ENCODE measurements at places on chromosomes 6 and 20.

- no peak overlapping the region for H3K27ac ChIP-seq
- H3K36me3 ChIP-seq = no peaks in the 10 kb centered on the region
- H3K27me3 ChIP-seq = no peaks in the 10 kb centered on the region
- H3K4me3 ChIP-seq = no peak overlapping the region
- DNase-seq = no peak
These were observed 23.6 kb upstream of the BTBD3 start for GRCh38 chr20:11894062-11894461.

- H3K4me1 ChIP-seq = no peaks in the 10 kb centered on the region
- H3K27ac ChIP-seq = no peak overlapping the region
- no peak for DNase-seq
These were observed 356.0 kb downstream of the BMP2 start for GRCh38 chr20:7123457-7123856.

DNA sequence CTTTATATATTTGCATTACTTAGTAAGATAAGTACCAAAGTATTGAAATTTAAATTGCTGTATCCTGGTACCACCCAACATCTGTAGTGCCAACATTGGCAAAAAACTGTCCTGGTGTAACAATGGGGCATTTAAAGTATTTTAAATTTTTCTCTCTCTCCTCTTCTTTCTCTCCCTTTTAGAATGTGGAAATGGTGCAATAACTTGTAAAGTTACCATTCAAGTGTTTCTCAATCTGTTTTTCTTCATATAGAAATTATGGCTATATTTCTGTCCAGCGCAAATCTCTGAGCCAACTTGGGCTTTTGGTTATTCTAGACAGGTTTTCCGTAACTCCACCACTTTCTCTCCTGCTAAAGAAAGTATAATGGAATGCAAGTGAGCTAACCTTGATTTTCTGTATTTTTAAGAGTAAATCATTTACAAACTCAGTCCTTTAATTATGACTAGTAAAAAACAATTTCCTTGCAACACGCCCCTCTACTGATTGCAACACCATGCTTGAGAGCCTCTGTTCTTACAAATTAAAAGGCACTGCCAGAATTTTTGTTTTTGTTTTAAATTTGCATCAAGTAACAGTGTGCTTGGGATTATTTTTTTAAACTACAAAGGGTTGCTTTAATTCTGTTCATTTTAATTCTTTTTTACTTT is 324.2 kb upstream of the CITED2 start:
- no peak overlapping the region for H3K27ac ChIP-seq
- DNase-seq = no peak
- no peaks in the 10 kb centered on the region for H3K4me1 ChIP-seq
- no peaks in the 10 kb centered on the region for H3K36me3 ChIP-seq

DNA sequence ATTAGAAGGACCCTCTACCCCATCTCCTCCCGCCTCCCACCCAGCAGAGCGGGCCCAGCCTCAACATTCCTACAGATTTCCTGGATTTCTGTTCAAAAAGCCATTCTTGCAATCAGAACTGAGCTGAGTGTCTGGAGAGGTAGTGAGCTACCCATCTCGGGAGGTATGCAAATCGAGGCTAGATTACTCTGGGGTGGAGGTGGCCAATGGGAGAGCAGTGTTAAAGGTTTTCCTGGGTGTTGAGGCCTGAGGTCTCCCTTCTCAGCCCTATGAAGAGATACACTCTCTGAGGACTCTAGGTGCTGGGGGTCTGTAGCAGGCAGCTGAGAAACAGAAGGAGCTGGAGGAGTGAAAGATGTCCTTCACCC is 57.0 kb downstream of the CD40 start:
- peaks cover 3% of the 10 kb centered on the region for H3K4me1 ChIP-seq
- no peak overlapping the region for H3K27ac ChIP-seq
- H3K36me3 ChIP-seq = no peaks in the 10 kb centered on the region
- peaks cover 7% of the 10 kb centered on the region for H3K27me3 ChIP-seq
- no peak overlapping the region for H3K4me3 ChIP-seq
- no peak for DNase-seq
